ENCODE measurements at places on chromosomes 11 and 22.

GRCh38 chr11:10902301-10903063 lies 44.6 kb upstream of the ZBED5 start:
- DNase-seq: no peak

- no peak for DNase-seq
Observed at GRCh38 chr11:102640946-102641345, 15.8 kb upstream of the MMP20 start.

DNA sequence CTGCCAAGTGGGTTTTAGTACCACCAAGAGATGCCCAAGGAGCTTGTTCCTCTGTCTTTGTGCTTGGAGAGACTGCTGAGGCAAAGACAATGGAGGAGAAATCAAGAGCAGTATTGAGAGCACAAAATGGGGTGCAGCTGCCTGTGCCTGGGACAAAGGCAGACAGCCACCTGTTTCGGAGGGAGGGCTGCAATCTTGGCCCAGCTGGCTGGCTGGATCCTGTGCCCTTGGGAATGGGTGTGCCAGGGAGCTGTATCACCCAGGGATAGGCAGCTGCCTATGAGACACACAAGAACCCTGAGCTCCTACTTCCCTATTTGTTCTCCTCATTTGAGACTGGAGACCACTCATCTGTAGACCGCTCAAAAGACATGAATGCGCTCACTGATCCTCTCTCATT lies 23.3 kb upstream of the CHRM4 start:
- no peak for DNase-seq

DNA sequence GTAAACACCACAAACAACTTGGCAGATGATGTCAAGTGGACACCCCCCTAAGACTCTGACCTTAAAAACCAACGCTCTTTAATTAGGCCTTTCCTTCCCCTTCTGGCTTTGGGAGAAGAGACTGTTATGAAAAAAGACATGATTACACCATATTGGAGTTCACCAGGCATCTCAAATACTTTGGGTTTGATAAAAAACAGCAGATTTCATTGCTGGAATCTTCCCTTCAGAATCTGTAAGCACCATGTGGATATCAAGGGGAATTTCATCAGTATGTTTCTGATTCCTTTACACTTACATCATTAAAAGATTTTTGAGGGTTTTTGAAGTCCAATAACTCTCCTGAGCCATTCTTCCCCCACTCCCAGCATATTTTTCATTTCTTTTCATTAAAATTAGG lies 85.6 kb downstream of the KIRREL3 start:
- no peak for DNase-seq

GRCh38 chr22:40452730-40453487 lies 82.5 kb downstream of the SGSM3 start:
- DNase-seq: no peak

- no peak for DNase-seq
Observed at GRCh38 chr22:23397613-23398567, 182.2 kb downstream of the IGLL1 start.

- no peak for DNase-seq
Observed at GRCh38 chr11:45816614-45817013, 11.7 kb downstream of the SLC35C1 start.

- no peak for DNase-seq
Observed at GRCh38 chr11:61632096-61632495, 48.1 kb upstream of the DAGLA start.

DNA sequence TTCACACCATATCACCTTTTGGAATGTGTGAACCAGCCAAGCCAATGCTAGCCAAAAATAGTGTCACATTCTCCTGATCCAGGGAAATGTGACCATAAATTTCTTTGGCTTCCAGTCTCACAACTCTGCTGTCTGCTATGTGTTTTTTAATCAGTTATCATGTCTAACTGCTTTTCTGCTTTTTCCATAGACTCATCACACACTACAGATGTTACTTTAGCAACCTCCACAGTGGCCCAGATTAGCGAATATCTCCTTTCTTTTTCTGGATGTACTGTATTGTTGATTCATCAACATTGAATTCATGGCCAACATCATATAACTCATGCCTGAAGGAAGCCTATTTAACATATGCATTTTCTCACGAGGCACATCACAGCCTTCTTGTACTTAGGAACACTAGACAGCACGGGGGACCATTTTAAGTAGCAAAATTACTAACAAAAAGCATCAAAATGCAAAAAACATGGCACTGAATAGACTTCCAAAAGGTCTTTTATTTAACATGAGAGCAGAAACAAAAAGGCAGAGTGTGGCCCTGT lies 73.1 kb upstream of the POU2AF2 start:
- DNase-seq: no peak

DNA sequence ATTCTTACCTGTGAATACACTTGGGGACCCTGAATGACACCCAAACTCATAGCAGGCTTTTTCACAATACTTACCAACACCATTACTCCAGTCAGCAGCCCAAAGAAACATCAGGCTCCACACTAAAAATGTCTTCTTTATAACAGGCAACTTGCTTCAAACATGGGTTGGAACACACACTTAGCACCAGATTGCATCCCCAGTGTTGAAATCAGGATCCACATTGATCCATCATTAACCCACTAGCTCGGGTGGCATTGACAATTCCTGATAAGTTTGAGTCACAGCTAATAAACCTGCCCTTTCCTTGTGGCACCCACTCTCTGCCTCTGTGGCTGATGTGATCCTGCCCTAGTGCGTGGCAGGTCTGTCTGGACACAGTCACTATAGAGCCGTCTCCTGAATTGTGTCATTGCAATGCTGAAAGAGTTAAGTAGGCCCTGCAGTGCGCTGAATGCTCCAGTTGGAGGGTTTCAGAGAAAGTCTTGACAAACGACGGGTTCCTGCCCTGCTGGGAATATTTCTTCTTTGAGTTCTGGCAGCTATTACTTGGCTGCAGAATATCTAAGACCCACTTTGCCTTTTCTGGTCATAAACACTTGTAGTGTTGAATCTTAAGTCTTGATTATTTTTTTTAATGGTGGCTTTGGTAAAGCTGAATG lies 19.6 kb upstream of the C11orf96 start:
- no peak for DNase-seq

DNA sequence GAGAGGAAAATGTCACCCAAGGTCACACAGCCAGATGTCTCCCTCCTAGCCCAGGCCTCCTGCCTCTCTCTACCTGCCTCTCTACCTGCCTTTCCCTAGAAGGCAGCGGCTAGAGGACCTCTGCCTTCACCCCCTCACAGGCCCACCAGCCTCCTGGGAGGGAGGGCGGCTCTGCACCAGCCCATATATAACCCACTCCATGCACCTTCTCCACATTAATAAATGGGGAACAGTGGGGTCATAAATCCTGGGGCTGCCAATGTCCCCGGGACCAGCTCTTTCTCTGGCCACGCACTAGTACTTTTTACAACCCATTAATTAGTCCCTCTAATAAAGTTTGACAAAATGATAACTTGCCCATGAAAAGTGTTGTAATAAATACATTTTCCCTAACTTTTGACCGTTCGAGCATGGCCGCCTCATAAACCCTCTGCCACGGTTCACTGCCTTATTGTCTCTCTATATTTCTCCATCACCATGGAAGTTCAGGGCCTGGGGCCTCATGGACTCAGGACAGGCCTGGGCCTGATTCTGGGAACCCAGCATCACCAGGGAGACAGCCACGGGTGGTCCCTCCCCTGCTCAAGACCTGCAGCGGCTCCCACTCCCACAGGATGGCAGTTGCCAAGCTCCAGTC lies 102.1 kb downstream of the MN1 start:
- DNase-seq: no peak

- no peak for DNase-seq
Observed at GRCh38 chr11:11451501-11452005, 98.5 kb upstream of the CSNK2A3 start.

DNA sequence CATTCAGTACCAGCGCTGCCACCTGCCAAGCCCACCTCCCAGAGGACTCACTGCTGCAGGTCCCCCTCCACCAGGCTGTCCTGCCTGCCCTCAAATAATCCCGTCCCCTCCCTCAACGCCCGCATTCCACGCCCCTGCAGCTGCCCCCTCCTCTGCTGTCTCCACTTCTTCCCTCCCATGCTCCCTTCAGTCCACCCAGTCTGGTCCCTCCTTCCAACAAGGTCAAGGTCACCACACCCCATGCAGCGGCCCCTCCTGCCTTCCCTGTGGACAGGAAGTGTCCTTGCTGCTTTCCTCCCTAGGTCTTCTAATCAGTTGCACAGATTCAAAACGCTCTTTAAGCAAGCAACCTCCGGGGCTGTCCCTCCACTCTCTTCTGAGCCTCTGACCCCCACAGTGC lies 12.1 kb downstream of the MACROD1 start:
- DNase-seq: no peak

- DNase-seq: no peak
Observed at GRCh38 chr11:103619480-103619879, 417.0 kb upstream of the DDI1 start.

DNA sequence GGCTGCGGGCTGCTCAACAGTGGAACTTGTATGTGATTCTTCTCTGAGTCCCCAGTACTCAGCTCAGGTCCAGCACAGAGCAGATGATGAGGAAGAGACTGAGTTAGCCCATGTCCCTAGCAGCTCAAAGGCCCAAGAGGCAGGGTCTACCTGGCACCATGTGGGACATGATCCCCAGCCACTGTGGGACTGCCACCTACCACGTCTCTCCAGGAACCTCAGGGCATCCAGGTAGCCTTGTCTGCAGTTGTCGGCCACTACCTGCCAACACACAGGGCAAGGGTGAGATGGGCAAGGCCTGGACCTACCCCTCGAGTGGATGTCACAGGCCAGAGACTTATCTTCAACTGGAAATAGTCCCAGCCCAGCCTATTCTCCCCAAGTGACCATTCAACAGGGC lies 4.4 kb downstream of the PNPLA5 start:
- DNase-seq: no peak

DNA sequence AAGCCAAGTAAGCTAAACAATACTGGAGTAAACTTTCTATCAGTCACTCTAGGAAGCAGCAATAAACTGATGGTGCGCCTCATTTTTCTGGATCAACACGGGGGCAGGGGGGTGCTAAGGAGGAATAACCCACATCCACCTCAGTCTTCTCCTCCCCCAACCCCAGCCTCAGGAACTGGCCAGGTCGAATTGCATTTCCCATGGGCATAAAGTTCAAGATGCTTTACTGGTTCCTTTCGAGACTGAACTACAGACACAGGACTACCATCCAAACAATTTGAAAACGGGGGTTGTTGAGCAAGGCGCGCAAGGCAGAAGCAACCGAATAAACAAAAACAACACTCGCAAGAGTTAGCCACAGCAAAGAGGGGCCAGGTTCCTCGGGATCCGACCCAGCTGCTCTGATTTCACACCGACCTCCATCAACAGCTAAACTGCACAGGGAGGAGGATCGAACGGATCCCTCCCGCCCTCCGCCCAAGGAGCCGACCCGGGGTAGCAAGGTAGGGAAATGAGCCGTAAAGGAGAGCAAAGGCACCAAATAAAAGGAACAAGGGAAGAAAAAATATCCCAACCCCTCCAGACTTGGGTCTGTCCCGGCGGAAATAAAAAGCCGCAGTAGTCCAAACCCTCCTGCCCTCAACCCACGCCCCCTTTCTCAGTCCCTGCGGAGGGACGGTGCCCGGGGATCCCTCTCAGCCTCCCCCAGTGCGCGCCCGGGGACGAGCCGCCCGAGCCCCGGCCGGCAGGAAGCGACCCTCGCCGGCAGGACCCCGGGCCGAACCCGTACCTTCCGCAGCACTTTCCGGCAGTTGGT lies 801 bp downstream of the SESN3 start:
- no peak for DNase-seq

- DNase-seq: no peak
Observed at GRCh38 chr22:32615874-32616564, 141.4 kb downstream of the FBXO7 start.

GRCh38 chr11:75476739-75477613 lies 44.0 kb upstream of the KLHL35 start:
- no peak for DNase-seq

GRCh38 chr22:22171357-22172218 lies 73.0 kb upstream of the VPREB1 start:
- DNase-seq: no peak

DNA sequence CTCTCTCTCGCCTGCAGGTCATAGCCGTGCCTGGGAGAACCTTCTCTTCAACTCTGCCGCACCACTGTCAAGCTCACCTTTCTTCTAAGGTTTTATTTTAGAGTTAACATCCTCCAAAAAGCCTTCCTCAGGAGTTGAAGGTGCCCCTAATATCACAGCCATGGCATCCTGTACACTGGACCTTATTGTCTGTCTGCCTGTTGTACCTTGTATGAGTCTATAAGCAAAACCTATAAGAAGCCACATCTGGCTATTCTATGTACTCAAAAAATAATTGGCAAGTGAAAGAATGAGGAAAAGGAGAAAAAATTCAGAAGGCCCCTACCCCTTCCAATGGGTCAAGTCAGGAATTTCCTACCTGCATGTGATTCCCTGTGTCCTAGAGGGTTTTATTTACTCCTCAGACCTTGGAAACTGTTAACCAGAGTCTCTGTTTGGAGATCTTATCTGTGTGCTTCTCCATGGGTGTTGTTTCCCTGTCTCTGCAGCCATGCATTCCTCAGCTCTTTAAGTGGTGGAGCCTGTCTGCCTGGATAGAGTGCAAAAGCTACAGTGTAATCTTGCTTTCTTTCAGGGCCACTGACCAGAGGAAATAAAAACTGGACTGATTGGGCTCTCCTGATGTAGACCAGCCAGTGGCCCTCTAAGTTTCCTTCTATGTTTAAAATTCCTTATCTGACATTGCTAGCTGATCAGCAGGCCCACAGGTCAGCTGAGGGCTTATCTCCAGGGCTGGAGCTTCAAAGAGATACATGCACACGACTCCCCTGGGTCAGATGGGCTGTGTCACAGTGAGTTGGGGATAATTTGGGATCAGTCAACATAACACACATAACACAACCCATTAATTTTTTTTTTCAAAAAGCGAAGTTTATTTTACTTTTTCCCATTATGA lies 37.6 kb upstream of the TMEM135 start:
- no peak for DNase-seq

DNA sequence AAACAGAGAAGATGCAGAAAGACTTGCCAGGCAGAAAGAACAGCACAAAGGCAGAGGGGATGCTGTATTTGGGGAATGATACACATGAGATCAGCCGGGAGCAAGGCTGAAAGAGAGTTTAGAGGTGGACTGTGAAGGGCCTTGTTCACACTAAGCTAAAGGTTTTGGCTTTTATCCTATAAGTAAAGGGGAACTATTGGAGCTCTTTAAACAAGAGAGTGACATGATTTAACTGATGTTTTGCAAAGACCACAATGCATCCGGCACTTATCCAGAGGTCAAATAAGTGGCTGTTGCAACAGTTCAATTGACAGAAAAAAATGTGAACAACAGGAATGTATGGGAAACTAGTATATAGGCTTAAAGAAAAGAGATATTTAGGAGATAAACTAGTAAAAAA lies 64.7 kb upstream of the RRAS2 start:
- no peak for DNase-seq

GRCh38 chr11:126162306-126163030 lies 49.0 kb downstream of the RPUSD4 start:
- no peak for DNase-seq

DNA sequence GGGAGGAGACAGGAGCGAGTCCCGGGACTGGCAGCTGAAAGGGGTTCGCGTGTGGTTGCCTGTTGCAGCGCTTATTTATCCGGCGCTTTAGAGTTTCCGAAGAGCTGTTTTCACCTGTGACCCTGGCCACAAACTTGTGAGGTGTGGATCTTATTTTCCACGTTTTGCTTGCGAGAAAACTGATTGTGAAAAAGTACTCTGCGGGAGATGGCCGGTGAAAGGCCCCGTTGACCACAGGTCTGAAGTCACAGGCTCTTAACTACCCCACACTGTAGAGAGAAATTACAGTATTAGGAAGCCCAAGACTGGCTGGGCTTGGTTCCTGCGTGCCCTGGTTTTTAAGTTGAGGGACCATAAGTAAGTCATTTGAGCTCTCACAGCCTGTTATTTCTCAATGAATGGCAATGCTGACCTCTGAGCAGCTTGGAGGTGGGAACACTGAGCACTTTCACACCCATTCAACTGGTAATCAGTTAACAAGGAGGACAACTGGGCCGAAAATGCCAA lies 379 bp upstream of the RAB38 start:
- DNase-seq: no peak

Data from stimulated activated CD8-positive, alpha-beta memory T cell treated with anti-CD3 and anti-CD28 coated beads, Interleukin-15, amount 100 ng/mL, for 4 hours (primary cell).